ENCODE measurements at places on chromosomes 11 and 22.

- peaks cover 7% of the 10 kb centered on the region for H3K36me3 ChIP-seq
- H3K4me1 ChIP-seq: peaks cover 2% of the 10 kb centered on the region
- no peaks in the 10 kb centered on the region for H3K27me3 ChIP-seq
- no peak for DNase-seq
- H3K27ac ChIP-seq: no peak overlapping the region
- no peak overlapping the region for H3K4me3 ChIP-seq
These were observed 15.2 kb downstream of the FCHSD2 start for GRCh38 chr11:73126804-73127480.

DNA sequence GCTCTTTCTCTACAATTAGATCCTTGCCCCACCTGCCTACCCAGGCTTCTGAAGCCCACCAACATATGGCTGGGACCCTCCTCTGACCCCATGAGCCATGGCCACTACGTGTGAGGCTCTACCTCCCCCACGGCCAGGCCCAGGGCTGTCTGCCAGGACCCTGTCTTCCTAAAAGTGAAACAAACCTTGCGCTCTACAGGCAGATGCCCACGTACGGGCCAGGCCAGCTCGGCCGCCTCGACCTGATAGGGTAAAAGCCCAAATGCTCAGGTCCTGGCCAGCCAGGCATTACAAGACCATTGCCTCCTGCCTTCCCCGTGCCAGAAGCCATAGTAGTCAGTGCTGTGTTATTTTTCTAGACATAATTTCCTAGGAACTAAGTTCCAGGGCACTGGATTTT, 1496.4 kb downstream of the BRD1 start:
- no peaks in the 10 kb centered on the region for H3K27me3 ChIP-seq
- H3K4me3 ChIP-seq: no peak overlapping the region
- no peaks in the 10 kb centered on the region for H3K4me1 ChIP-seq
- no peaks in the 10 kb centered on the region for H3K36me3 ChIP-seq
- H3K27ac ChIP-seq: no peak overlapping the region
- DNase-seq: no peak

DNA sequence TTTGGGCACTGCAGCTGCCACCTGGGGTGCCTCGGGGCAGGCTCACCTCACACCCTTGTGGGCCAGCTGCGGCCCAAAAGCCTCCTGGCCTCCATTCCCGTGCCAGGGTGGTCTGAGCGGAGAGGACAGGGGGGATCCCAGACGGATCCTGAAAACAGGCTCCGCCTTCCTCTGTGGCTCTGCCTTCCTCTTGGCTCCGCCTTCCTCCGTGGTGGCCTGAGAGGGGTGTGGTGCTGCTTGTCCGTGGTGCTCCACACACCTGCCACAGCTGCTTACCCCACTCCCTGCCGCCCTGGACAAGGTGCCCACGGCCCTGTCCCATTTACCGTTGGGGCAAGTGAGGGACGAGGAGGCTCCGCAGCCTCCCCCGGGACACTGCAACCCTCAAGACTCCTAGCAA, 23.2 kb upstream of the KCNQ1OT1 start:
- no peak for DNase-seq
- no peak overlapping the region for H3K4me3 ChIP-seq
- no peak overlapping the region for H3K27ac ChIP-seq
- no peaks in the 10 kb centered on the region for H3K36me3 ChIP-seq

GRCh38 chr22:45976254-45977002, 534 bp downstream of the WNT7B start:
- peak overlapping the region; percentile 21 for H3K4me3 ChIP-seq
- no peaks in the 10 kb centered on the region for H3K36me3 ChIP-seq
- H3K4me1 ChIP-seq: peaks cover 5% of the 10 kb centered on the region
- H3K27me3 ChIP-seq: peaks cover 66% of the 10 kb centered on the region
- no peak overlapping the region for H3K27ac ChIP-seq

DNA sequence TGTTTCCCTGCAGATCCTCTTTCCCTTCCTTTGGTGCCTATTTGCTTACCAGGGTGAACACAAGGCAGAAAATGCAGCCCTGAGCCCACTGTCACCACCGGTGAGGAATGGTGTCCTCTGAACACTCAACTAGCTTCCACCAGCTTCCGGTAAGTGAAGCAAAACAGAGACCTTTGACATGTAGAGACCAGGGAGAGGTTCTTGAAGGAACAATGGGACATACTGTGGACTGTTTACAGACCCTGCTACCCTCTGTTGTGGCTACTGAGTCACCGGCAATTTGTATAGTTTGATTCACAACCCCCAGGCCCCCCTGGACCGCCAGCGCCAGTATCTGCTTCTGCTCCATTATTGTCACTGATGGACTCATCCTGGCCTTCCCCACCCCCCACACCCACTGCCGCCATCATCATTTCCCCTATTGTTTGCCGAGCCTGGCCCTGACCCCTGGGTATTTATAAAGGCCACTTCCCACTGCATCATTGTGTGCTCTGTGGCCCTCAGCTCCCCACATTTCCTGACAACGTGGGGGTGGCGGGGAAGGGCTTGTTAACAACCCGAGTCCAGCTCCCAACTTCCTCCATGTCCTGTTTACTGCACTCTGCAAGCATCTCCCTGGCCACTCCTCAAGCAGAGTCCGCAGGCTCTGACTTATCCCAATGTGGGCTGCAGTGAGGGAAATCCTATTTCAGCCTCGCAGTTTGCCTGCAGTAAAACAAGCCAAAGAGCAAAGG, 252.9 kb downstream of the ETS1 start:
- H3K27me3 ChIP-seq: no peaks in the 10 kb centered on the region
- DNase-seq: no peak

GRCh38 chr22:44025171-44026065, 1.3 kb downstream of the PARVB start:
- no peaks in the 10 kb centered on the region for H3K27me3 ChIP-seq
- no peak overlapping the region for H3K4me3 ChIP-seq
- H3K36me3 ChIP-seq: no peaks in the 10 kb centered on the region
- H3K4me1 ChIP-seq: peaks cover 19% of the 10 kb centered on the region
- no peak overlapping the region for H3K27ac ChIP-seq

GRCh38 chr11:8354622-8355415, 91.1 kb upstream of the LMO1 start:
- no peak overlapping the region for H3K4me3 ChIP-seq
- DNase-seq: no peak

Data from IMR-90 (cell line).